Right ventricle myocardium inferior (tissue), 1 donor: ENCODE measurements at places on chromosomes 16 and 17. TPM values are rescaled to one million over a fixed set of nuclear protein-coding genes. Genes with fewer than 3 reads are reported as not detected.

GRCh38 chr17:14123619-14124278 lies 54.4 kb downstream of the COX10 start:
- DNase-seq = no peak

DNA sequence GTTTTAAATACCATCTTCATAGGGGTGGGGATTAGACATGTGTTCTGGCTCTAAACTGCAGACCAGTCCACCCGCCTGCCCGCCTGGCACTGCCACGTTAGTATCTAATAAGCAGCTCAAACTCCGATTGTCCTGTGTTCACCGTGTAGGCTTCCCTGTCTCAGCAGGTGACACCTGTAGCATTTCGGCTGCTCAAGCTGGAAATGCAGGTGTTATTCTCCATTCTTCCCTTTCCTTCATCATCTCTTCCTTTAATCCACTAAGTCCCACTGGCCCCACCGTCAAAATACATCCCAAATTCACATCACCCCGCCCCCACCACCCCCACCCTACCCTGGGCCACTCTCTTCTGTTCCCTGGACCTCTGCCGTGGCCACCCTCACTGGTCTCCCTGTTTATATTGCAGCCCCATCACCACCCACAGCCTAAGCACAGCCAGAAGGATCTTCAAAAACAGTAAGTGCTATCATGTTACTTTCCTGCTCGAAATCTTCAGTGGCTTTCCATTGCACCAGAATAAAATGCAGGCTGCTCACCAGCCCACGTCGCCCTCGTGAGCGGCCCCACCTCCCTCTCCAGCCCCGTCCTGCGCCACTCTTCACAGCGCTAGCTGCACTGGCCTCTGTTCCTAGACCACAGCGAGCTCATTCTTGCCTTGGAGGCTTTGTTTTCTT lies 65.1 kb downstream of the RTN4RL1 start:
- no peak for DNase-seq

GRCh38 chr17:2402544-2402943 lies 1.7 kb upstream of the MNT start:
- no peak for DNase-seq

- no peak for DNase-seq
These were observed 25.0 kb downstream of the PPL start for GRCh38 chr16:4911970-4912386.

GRCh38 chr16:75097941-75098901 lies 18.4 kb downstream of the LDHD start:
- DNase-seq = no peak

- no peak for DNase-seq
These were observed 51.4 kb downstream of the TBC1D26 start for GRCh38 chr17:15783461-15783860.

- DNase-seq = no peak
These were observed 454.3 kb downstream of the HAPSTR1 start for GRCh38 chr16:9545522-9546437.

GRCh38 chr17:74524653-74525464 lies 6.4 kb downstream of the CD300LB start:
- DNase-seq = no peak

DNA sequence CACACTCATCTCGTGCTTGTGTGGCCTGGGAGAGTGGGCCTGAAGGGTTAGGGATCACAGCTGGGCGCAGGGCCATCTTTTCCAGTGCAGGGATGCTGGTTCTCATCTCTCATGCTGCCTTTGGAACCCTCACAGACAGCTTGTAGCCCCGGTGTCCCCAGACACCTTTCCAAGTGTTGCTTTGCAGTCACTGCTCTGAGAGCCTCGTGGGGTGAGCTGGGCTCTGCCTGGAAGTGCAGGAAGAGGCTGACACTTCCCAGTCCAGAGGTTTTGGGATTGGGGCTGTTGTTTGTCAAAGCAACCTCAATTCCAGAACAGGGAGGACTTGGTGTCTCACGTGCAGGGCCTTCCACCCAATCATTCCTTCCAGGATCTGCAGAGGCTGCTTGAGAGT lies 28.2 kb downstream of the TBX4 start:
- no peak for DNase-seq

DNA sequence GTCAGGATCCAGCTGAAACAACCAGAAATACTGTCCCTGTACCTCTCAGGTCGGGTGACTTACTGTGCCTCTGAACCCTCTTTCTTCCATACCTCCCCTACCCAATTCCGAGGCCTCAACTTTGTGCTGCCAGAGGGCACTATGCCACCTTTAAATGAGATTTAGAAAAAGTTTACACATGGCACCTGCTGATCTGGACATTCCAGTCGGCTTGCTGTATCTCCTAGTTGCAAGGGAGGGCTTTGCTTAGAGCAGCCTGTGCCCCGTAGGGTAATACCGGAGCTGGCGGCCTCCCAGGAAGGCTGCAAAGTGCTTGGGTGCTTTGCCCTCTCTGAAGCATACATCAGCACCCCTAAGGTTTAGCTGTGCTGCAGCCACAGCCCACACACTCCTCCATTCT lies 306.0 kb upstream of the RBFOX1 start:
- DNase-seq = no peak

GRCh38 chr16:84595052-84595481 lies 22.8 kb downstream of the COTL1 start:
- no peak for DNase-seq

- no peak for DNase-seq
These were observed 49.2 kb upstream of the WSCD1 start for GRCh38 chr17:6021011-6021400.

- DNase-seq = no peak
These were observed 6.2 kb downstream of the SLC13A5 start for GRCh38 chr17:6706996-6707395.

OTOP3 gene
- not detected for total RNA-seq

MAP3K14 gene
- 14.4 TPM for total RNA-seq

CDH1 gene
- not detected for total RNA-seq

C16orf46 gene
- total RNA-seq = 0.62 TPM

CNTROB gene
- 9.6 TPM for total RNA-seq

DNAH17 gene
- total RNA-seq = not detected

TPSD1 gene
- total RNA-seq = 0.54 TPM

CNGB1 gene
- total RNA-seq = not detected

SAMD14 gene
- total RNA-seq = 1.7 TPM

SLC38A8 gene
- total RNA-seq = 3.1 TPM

SULT1A4 gene
- total RNA-seq = 3.4 TPM
